HFFc6 (cell line): ENCODE measurements at places on chromosomes 1 and 21.

- peak; percentile 69 for DNase-seq
Observed at GRCh38 chr1:15056515-15057285, 96.8 kb upstream of the TMEM51 start.

DNA sequence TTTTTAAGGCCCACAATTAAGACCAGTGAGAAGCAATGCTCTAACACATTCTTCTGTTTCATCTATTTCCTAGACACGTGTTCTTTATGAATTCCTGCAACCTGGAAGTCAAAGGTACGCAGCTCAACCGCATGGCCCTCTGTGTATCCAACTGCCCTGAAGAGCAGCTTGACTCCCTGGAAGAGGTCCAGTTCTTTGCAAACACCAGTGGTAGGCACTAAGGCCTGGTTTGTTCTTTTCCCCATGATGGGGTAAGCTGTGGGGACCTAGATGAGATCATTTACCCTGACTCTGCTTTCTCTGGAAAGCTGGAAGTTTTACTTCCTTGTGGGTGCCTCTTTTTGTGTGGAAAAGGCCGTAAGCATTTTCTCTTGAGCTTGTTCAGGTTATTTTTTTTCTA is 7.3 kb downstream of the SLC44A3 start:
- DNase-seq = no peak

- peak; percentile 34 for DNase-seq
Observed at GRCh38 chr21:16522548-16522947, 792.8 kb downstream of the USP25 start.

GRCh38 chr1:165815725-165816124 is 11.7 kb upstream of the UCK2 start:
- DNase-seq = peak; percentile 43

GRCh38 chr21:42250422-42251403 is 31.8 kb downstream of the ABCG1 start:
- no peak for DNase-seq

GRCh38 chr1:26066857-26067256 is 573 bp downstream of the TRIM63 start:
- DNase-seq = no peak

DNA sequence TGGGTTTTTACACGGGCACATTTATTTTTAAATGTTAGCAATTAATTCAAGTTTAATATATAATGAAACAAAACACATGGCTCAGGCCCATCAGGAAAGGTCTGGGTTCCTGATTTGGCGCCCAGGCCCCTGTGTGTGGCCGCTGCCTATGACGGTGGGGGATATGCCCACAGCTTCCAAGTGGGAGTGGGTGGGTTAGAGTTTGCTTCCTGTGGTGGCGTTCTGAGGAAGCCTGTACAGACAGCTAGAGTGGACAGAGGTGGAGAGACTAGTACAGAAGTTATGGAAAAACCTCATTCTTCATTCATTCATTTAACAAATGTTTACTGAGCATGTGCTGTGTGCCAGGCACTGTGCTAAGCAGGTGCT is 22.4 kb upstream of the EPS8L3 start:
- no peak for DNase-seq

GRCh38 chr1:24745711-24746413 is 615 bp downstream of the CLIC4 start:
- DNase-seq = peak; percentile 46

DNA sequence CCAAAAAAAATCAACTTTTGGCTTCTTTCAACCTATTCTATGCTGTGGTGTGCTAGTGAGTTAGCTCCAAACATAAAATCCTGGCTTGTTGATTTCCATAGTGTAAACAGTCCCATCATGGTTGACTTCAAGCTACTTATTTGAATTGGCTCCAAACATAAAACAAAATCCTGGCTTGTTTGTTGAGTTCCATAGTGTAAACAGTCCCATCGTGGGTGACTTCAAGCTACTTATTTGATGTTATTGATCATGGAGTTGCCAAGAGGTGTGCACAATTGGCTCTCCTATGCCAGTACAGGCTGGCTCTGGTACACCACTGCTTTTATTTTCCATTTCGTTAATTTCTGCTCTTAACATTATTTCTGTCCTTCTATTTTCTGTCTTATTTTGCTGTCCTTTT is 1.8 kb upstream of the COA6 start:
- DNase-seq = no peak

GRCh38 chr1:155012026-155012546 is 9.5 kb downstream of the ZBTB7B start:
- peak; percentile 25 for DNase-seq

DNA sequence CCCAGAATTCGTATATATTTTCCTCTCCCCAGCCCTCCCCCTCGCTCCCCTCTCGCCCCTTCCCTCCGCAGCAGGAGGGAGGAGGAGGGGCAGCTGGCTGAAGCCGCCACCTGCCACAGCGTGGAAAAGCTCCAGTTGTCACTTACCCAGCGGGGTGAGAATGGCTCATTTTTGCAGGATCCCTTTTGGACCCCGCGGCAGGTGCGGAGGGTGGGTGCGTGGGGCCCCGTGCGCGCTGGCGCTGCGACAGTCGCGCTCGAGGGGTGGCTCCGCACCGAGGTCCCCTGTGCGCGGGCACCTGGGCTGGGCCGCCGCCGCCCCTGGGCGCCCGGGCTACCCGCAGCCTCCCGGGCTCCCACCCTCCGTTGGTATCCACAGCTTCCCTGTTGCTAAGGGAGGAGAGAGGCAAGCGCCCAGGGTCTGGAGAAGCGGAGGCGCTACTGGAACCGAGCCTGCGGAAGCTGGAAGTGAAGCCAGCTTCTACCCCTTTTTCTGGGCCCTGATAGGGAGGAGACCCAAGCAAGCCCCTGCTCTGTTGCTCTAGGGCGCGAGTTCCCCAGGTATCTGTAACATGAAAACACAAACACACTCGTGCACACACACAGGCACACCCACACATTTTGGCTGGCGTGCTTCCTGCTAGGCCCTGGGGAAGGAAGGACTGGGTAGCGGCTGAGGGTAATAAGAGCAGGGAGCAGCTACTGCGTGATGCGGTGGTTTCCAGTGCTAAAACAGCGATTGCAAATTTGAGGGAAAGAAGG is at the start of gene ERICH3:
TSS of gene ERICH3 (minus strand) at position 442 of the 761 bp plus-strand sequence. CDS start at position 169, 273 bp downstream.
- DNase-seq = no peak

DNA sequence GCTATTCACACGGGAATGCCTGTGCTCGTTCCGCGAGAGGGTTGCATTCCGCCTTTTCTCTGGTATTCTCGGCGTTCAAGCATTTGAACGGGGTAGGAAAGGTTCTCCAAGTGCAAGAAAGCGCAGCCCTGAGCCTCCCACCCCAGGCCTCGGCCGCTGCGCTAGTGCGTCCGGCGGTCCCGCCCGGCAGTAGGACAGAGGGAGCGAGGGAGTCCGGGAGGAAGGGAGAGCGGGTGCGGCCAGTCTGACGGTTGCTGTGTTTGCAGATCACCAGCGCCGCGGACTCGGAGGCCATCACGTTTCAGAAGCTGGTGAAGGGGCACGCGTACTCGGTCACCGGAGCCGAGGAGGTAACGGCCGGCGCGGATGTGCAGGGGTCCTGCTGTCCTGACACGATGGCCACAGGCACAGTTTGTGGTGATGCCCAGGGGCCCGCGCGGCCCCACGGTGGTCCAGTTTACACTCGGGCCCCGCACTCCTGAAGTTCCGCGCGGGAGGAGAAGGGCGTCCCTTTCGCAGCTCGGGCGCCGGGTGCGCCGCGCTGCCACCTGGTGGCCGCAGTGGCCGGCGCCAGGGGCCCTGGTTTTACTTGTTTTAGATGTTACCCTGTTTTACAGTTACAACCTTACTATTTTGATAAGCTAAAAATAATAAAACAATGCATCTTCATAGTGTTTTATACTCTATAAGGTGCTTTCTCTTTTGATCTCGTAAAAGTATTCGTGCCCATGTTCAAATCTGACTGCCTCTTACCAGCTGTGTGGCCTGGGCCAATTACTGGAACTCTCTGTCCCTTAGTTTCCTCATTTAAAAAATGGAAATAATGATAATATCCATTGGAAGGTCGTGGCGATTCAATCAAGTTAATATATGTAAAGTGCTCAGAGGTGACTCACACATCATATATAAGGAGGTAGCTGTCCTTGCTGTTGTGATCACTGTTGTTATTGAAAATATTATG is 36.7 kb downstream of the CAPN2 start:
- DNase-seq = no peak

DNA sequence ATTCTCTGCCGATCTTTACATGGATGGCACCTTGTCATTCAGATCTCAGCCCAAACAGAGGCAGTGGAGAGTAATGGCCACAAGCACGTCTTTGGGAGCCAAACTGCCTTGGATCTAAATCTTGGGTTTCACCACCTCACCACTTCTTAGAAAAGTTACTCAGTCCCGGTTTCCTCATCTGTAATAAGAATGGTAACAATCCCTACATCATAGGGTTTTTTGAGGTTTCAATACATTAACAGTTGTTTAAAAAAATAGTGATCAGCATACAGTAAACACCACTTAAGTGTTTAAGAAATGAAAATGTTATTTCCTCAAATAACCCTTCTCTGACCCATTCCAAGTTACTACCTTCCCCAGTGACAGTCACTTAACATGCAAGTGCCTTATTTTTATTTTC is 38.5 kb upstream of the KCNA3 start:
- DNase-seq = no peak

GRCh38 chr1:162018418-162018817 is 5.3 kb downstream of the OLFML2B start:
- no peak for DNase-seq

DNA sequence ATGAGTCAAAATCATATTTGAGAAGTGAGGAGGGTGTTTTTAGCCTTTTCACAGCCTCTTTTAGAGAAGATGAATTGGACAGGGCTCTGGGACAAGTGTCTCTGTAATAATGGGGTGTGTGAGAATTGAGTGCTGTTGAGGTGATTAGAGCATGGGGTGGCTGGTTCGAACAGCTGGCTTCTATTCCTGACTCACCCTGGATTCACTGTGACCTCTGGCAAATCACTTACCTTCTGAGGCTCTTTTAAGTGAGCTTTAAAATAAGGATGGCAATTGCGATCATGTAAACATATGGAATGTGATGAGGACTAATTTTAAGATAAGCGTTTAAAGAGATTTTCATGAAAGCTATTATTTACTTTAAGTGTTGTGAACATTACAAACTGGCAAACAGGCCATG is 243.4 kb downstream of the ADGRL2 start:
- no peak for DNase-seq

- peak; percentile 41 for DNase-seq
Observed at GRCh38 chr1:214861615-214862014, 220.9 kb upstream of the KCNK2 start.

DNA sequence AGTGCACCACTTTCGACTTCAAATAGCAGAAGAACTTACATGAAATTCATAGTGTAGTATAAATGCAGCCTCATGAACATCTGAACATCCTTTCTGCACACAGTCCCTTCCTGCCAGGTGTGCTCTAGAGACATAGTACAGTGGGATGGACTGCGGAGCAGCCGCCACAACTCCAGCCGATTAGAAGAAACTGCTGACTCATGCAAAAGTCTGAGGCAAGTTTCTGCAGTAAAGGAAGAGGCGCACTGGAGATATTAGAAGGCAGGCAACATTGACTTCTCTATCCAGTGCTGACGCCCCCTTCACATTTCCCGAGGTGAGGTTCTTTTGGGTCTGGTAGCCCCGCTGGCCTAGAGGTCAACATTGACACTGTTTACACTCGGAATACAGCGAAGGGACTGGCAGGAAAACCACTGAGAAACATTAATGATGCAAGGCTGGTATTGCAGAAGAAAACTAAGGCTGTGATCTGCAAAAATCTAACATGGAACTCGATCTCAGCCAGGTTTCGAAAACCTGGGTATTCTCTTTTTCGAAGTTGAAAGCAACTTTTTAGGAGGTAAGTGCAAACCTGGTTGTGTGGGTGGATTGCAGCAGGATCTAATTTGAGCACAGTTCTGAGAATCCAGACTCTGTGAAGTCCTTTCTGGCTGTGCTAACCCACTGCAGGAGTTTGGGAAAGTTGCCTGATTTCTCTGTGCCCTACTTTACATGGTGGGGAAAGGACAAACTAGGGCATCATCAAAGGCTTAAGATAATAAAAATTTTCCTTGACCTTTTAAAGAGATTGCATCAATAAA is 90.7 kb downstream of the CDC7 start:
- no peak for DNase-seq

DNA sequence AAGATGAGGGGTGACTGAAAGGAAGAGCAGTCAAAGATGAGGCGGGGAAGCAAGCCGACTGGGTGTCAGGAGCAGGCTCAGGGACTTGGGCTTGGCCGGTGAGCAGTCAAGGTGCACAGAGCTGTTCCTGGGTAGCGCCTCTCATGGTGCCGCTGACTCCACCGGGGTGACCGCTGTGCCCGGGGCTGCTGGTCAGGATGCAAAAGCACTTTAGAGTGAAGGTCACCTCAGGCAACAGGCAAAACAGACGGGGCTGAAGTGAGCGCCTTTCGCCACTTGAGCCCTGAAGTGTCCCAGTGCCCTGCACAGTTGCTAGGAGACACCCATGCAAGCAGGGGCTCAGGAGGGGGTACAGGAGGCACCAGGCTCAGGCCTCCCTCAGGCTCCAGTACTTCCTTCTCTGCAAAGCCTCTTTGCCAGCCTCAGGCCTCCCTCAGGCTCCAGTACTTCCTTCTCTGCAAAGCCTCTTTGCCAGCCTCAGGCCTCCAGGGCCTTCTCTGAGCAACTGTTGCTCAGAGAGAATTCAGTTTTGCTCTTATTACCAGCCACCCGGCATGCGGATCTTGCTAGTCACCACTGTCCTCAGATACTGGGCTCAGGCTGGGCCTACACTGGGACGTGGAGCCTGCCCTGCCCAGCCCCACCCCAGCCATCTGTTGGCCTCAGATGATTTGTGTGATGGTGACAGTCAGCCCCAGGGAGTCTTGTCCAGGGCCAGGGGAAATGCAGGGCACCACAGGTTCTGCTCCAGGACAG is 99.7 kb upstream of the IRF2BP2 start:
- DNase-seq = no peak

DNA sequence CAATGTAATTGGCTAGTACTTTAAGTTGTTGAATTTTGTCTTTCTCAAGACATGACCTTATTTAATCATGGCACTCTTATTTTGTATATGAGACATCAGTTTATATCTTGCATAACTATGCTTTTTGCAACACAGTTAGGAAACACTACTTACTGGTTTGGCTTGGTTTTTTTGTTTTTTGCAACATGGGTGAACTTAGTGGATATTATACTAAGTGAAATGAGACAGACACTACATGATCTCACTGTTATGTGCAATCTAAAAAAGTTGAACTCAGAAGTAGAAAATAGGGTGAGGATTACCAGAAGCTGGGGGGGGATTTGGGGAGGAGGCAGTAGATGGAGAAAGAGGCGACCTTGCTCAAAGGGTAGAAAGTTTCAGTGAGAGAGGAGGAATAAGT is 132.1 kb downstream of the PLA2G4A start:
- DNase-seq = no peak

GRCh38 chr1:70504821-70505193 is 93.7 kb downstream of the CTH start:
- peak; percentile 86 for DNase-seq
